Umbilical cord (tissue), 2 donors: ENCODE measurements at places on chromosomes 2 and 18. TPM values are rescaled to one million over a fixed set of nuclear protein-coding genes. Genes with fewer than 3 reads are reported as not detected.

DNA sequence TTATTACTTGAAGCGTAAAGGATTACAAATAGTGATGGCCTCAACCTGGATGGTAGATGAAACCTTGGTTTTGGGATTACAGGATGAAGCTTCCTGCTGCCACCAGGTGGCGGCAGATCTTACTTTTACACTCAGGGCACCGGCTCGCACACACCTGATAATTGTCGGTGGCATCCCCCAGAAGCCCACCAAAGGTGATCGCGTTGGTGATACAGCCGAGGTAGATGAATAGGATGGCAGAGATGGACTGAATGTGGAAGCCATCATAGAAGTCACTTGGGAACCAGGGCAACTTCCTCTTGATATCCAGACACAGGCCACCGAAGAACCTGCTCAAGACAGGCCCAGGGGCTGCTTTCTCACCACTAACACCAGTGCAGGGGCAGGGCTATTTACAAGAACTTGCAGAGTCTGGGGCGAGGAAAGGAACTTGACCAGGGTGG is 51.8 kb downstream of the MTHFD2 start:
- DNase-seq = peak; percentile 40

GRCh38 chr2:54456612-54457322 is 640 bp downstream of the SPTBN1 start:
- DNase-seq = peak; percentile 68

DNA sequence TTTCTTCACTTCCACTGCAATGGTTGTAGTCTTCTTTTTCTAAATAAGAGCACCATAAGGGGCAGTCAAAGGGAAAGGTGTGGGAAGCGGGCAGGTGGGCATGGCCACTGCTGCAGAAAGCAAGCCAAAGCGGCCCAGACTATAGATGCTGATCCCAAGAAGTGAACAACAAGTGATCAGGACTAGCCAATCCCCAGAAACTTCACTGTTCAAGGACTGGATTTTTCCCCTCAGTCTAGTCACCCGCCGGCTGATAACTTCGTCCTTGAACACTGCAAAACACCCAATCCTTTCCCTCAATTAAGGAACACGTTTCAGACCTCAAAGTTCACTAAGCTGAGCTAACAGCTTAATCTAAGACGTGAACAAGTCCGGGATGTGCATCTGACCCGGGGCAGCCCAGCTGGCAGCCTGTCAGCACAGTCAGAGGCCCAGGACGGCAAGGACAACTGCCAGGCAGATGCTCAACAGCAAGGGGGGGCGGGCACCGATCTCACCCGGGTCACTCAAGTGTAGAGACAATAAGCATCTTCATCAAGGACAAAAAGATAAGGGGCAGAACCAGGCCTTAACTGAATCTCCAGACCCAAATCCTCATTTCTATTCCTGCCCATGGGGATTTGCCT is 59.8 kb downstream of the HDLBP start:
- no peak for DNase-seq

GRCh38 chr2:8232871-8233270 is 449.0 kb upstream of the ID2 start:
- no peak for DNase-seq

GRCh38 chr18:34003687-34004086 is 221.0 kb downstream of the NOL4 start:
- DNase-seq = no peak

DNA sequence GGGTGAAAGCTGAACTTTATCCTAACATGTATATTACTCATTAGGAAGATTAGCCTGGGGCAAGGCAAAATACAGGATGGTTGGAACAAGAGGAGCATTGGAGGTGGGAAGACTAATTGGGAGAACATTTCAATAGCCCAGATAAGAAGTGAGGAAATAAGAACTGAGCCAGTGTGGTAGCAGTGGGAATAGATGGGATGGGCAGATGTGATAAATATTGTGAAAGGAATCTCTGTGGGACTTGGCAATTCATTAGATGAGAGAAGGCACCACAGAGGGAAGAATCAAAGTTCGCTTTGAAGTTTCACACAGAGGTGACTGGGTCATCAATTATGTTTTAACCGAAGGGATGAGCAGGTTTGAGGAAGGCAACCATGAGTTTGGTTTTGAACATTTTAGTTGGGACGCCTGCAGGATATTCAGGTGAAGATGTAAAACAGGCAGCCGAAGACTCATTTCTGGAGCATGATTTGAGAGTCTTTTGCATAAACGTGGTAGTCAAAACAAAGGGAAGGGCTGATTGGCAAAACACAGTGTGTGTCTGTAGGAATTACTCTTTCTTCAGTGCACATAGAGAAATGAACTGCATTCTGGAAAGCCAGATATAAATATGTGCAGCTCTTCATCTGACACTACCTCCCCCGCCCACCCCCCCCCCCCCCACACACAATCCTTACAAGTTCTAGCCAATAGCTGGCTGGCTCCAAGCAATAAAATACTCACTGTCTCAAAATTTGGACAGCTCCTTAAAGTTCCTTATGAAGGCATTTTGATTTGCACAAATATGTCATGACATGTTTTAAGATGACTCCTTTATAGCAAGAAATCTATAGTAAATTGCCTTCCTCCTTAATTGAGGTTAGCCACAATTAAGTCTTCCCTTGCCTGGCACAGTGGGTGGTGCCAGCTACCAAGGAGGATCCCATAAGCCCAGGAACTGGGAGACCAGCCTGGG is 1.9 kb upstream of the SLC1A4 start:
- peak; percentile 40 for DNase-seq

DNA sequence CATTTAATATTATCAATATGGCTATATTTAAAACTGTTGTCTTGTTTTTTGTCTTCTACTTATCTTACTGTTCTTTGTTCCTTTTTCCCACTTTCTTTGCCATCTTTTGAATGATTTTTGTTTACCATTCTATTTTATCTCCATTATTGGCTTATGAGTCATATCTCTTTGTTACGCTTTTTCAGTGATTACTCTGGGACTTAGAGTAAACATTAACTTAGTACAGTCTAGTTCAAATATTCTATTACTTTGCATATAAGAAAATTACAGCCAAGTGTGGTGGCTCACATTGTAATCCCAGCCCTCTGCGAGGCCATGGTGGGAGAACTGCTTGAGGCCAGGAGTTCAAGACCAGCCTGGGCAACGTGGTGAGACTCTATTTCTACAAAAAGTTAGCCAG is 26.1 kb downstream of the ADCY3 start:
- no peak for DNase-seq

Gene GPR155
- total RNA-seq = 9.9 TPM

DNA sequence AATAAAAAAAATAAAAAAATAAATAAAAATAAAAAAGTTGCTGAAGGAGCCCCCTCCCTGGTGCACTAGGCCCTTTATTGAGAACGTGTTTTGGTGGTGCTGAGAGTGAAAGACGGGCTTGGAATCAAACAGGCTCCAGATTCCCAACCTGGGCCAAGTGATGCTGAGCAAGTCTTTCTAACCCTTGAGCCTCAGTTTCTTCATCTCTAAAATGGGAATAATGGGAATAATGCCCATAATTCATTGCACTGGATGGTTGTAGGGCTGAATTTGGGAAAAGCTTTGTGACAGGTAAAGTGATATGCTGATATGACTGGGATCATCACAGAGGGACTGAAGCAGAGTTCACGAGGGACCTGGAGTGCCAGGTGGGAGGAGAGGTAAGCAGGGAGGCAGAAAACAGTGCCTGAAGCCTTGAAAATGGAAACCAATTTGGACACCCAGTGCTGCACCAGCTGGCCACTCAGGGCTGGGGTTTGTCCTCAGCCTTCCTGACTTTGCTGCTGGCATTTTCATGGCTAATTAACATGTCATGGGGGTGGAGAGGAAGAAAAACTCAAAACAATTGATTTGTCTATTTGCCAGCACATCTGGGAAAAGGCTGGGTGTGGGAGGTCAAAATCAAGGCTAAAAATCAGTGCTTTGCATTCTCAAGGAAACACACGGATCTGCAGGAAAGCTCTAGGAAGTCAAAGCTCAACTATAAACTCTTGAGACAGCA is 241.3 kb downstream of the LOXHD1 start:
- no peak for DNase-seq

GRCh38 chr2:230592775-230593174 is 119.9 kb upstream of the CAB39 start:
- DNase-seq = no peak

Gene CLHC1
- 116 TPM for total RNA-seq

DNA sequence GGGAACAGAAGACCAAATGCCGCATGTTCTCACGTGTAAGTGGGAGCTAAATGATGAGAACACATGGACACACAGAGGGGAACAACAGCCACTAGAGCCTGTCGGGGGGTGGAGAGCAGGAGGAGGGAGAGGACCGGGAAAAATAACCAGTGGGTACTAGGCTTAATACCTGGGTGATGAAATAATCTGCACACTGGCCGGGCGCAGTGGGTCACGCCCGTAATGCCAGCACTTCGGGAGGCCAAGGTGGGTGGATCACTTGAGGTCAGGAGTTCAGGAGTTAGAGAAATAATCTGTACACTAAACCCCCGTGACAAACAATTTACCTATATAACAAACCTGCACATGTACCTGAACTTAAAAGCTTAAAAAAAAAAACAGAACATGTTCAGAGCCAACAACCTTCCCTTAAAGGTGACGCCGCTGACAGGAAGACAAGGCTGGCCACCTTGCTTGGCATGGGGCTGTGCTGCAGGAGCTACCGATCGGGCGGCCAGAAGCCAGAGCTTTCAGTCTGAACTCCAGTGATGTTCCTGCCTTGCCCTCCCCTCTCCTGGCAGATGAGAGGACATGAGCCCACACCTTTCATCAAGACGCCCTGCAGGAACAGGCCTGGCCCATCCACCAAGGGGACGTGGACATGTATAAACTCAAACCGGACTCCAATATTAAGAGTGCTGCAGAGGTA is 11.2 kb downstream of the SLC66A2 start:
- no peak for DNase-seq

GRCh38 chr2:174442546-174443510 is 44.0 kb downstream of the GPR155 start:
- DNase-seq = peak; percentile 81

DNA sequence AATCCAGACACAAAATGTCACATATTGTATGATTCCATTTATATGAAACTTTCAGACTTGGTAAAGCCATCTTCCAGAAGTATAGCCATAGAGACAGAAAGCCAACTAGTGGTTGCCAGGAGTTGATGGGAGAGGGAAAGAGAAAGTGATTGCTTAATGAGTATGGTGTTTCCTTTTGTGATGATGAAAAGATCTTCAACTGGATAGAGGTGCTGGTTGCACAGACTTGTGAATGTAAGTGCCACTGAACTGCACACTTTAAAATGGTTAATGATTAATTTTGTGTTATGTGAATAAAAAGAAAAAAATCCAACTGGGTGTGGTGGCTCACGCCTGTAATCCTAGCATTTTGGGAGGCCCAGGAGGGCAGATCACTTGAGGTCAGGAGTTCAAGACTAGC is 135.3 kb upstream of the SLC1A4 start:
- no peak for DNase-seq

- no peak for DNase-seq
These were observed 295.2 kb downstream of the NBAS start for GRCh38 chr2:15265889-15266288.
